Cortex of kidney (tissue), 1 donor: ENCODE measurements at places on chromosomes 5 and 9.

- no peak for DNase-seq
Observed at GRCh38 chr9:20837166-20837565, 153.1 kb downstream of the FOCAD start.

- DNase-seq, result no peak
Observed at GRCh38 chr5:172110921-172111851, 76.8 kb downstream of the STK10 start.

DNA sequence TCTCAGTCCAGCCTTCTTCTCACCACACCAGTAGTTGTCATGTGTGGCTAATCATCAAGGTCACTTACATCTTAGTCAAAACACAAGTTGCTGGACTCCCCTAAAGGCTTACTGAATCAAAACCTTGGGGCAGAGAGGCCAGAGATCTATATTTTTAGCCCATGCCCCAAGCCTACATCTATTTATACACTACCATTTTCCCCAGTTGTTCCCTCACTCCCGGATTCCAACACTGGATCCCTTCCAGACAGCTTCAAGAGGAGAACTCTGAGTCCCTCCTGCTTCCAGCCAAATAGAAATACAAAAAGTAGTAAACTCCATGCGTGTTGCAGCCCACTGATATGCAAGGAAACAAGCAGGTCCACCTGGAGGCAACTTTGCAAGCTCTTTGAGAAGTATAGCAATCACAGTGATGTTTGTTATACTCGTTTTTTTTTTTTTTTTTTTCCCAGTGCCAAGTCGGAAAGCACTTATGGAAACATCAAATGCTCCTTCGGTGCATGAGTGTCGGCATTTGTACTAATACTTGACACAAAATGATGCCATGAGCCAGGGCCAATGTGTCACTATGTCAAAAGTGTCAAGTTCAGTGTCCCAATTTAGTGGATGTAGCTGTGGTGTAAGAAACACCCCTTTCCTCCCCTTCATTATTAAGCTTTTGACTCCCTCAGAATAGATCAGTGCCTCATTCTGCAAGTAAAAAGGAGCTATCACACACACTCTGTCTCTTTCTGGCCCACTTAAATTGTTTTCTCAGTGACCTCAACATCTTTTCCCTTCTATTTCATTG, 594.2 kb upstream of the SGCD start:
- DNase-seq, result no peak

DNA sequence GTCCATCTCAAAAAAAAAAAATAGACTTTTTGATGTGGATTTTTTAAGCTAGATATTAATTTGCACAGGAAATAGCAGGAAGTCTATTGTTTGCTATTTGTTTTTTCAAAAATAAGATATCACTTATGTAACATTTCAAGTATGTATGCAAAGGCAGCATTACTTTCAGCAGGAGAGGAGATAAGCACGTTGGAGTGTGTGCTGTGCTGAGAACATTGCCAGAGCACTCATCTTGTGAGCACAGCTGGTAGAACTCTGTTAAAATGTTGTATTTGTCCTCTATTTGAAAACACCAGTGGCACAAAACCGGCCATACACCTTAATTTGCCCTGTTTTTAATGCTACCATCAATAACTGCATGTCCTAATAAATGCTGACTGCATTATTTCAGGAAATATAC, 1061.9 kb upstream of the CDH18 start:
- no peak for DNase-seq

DNA sequence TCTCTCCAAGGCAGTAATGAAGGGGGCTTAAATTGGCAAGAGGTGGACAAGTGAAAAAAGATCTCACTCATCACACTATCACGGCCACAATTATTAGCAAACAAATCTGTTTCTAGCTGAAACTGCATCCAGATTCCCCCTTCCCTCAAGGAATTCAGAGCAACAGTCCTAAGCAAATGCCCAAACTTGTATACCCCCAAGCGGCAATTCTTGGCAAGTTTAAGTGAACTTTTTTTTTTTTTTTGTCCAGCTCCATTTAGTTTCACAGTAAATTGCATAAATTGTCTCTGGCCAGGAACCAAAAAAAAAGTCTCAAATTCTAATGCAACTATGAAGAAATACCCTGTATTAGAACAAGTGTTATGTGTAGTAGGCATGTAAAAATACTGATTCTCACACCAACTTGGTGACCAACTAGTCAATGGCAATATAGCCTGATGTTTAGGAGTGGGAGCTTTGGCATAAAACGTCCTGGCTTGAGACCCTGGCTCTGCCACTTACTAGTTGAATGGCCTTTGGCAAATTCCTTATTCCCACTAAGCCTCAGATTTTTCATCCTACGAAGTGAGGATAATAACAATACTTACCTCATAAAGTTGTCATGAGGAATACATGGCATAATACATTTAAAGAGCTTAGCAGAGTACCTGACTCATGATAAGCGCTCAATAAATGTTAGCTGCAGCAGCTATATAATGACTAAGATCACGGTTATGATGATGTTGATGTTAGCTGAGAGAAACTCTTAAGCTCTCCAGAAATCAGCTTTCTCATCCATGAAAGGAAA, 193.2 kb downstream of the ADAMTSL1 start:
- DNase-seq, result no peak

DNA sequence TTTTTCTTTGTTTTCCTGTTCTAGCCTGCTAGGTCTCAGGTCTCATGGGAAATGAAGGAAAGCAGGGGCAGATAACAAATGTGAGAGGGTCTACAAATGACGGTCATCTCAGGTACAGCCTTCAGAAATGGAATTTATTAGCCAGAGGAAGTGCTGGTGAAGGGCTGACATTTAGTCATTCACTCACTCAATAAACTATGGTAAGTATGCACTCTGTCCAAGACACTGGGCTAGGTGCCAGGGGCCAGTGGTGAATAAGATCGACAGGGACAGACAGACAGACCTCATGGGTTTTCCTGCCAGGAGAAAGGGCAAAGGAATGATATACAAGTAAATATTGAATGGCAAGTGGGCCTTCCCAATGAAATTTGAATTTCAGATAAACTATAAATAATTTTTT, 6.3 kb downstream of the PDE6A start:
- no peak for DNase-seq

DNA sequence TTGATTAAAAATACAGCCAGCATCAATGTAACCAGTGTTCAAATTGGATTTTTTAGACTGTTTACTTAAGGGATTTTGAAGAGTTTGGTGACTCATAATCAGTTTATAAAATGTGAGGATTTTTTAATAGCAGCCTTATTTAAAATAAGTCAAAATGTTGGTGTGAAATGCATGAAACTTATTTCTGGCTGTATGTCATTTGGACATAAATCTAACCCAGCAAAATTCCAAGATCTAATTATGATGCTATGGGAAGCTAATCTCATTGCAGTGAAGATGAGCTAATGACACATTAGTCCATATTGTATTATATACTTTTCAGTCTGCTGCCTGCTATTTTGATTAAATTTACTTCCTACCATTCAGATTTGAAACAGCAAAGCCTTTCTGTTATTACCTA, 140.3 kb downstream of the AOPEP start:
- DNase-seq, result no peak

GRCh38 chr9:3968891-3969290, 331.0 kb downstream of the GLIS3 start:
- DNase-seq, result no peak

DNA sequence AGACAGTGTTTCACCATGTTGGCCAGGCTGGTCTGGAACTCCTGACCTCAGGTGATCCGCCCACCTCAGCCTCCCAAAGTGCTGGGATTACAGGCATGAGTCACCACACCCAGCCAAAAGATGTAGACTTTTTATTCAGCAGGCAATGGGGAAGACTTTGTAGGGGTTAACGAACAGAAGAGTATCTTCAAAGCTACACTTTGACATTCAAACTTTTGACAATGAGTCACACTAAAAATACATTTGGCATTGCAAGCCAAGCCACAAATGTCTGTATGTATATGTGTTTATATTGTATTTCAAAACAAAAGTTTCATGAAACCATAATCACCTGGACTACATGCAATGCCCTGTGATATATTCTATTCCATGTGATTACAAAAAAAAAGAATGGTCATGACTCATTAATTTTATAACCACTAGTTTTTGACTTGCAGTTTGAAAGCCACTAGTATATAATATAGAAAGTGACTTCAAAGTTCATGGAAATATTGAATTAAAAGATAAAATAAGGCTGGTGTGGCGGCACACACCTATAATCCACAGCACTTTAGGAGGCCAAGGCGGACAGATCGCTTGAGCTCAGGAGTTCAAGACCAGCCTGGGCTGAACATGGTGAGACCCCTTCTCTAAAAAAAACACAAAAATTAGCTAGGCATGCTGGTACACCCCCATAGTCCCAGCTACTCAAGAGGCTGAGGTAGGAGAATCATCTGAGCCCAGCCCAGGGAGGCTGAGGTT, 8.3 kb downstream of the DIMT1 start:
- DNase-seq, result no peak

DNA sequence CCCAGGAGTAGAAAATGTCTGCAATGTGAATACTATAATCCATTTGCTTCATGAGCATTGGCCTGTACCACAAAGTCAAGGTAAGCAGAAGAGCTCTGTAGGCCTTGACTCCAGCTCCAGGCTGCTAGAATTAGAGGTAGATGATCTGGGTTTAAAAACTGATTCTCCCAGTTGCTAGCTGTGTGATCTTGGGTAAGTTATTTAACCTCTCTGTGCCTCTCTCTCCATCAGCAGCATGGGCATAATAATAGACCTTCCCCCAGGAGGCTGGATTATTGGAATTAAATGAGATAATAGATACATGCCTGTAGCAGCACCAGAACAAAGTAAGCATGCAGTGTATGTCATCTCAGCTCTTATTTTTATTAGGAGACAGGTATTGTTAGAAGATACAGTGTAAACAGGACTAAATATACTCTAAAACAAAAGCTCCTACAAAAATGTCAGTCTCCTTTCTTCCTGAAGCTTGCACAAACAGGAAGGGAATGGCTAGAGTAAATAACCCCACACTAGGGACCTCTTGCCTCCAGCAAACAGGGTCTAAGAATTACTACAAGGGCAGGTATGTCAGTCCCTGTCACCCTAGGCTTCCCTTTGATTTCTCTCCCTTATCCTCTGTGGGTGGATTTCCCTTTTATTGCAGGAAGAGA, 57.5 kb downstream of the PSAT1 start:
- no peak for DNase-seq

DNA sequence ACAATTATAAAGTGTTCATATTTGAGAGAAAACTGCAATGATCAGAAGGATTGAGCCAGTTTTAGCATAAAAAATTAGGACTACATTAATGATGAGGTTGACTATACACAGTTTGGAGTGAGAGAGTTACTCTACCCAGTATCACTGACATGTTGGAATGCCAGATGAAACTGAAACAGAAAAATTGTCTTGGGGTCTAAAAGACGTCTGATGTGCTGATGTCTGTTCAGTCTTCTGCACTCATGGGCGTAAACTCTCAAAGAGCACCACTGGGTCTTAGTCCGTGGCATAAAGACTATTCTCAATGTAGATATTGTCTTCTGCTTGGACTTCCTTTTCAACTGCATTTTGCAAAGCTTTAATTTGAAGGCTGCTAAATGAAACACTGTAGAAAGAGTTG, 29.5 kb downstream of the HAVCR1 start:
- no peak for DNase-seq

GRCh38 chr9:94922691-94923107, 196.2 kb downstream of the AOPEP start:
- no peak for DNase-seq

- no peak for DNase-seq
Observed at GRCh38 chr9:24293386-24293785, 252.3 kb downstream of the IZUMO3 start.
